ENCODE measurements at places on chromosomes 16 and 17.

DNA sequence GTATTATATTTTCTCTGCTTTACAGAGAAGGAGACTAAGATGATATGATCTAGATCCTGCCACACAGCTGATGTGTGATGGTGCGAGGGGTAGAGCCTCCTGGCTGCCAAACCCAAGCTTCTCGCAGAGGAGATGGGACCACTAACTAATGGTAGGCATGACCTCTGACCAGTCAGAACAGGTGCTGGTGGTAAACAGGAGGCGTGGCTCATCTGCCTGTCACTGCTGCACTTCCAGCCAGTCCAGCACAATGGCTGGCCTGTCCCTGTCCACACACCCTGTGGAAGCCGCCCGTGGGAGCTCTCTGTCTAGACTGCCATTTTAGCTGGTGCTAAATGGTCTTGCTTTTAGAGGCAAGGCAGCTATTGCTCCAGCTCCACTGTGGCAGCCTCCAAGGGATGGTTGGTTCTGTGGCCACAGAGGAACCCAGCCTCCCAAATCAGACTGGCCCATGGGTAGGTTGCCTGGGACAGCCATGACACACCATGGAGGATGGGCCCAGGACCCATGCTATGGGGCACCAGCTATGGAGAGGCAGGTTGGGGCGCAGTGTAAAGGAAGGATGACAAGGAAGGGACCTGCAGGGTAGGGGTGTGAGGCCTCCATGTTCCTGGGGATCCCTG, 86.7 kb downstream of the KSR1 start:
- DNase-seq = no peak

GRCh38 chr16:69100071-69100691, 5.3 kb upstream of the HAS3 start:
- no peak for DNase-seq

DNA sequence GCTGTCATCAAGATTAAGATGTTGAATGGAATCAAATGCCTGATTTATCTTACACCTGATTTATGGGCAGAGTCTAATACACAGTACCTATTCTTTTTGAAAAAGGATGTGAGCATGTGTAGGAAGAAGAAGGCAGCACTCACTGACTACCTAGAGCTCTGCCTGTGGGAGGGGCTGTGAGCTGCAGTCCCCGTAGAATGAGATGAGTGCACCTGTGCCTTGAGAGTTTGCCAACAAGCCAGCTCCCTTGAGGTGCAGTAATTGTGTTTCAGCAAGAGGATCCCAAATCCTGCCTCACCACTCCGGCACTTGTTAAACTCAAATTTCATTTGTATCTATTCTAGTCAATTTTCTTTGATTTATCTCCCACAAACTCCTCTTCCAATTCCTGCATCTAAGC, 46.0 kb downstream of the CDH11 start:
- DNase-seq = no peak

DNA sequence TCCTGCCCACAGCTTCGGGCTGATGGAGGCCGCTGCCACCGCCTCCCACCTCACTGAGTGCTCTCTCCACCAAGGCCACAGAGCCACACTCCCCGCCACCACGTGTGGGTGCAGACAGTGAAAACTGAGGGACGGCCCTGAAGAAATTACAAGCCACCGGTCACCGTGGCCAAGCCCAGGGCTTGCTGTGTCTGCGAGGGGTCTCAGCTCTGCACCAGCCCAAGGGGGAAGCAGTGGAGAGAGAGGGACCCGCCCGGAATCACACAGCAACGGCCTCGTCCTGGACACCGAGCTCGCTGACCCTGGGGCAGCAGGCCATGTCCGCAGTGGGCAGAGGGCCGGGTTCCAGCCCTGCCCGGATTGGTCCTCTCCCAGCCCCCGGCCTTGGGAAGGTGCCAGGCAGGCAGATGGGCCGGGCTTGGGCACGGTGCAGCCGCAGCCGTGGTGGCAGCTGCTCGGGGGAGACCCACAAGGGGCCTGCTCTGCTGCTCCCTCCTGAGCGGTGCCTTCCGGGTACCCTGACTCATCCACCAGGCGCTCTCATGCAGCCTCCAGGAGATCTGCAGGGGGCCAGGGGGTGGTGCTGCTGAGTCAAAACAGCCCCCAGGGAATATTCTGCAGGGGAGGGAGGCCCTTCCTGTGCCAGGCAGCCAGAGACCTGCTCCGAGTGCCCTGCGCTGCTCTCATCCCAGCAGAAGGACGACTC, 52.0 kb downstream of the CBFA2T3 start:
- no peak for DNase-seq

DNA sequence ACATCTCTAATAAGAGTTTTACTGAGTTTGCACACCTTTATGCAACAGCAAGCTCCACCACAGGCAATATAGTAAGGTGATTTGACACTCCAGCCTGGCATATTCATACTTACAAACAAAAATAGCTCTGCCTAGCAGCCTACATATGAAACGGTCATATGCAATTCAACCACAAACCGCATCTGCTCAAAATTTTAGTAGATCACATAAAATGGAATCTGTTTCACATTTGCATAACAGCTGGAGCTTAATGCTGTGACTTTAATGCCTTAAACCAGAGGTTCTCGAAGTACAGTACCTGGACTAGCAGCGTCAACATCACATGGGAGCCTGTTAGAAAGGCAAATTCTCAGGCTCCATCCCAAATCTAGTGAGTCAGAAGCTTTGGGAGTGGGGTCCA, 578.4 kb downstream of the CDH11 start:
- no peak for DNase-seq

GRCh38 chr16:2196162-2196980, at the start of gene CASKIN1:
Gene CASKIN1 (minus strand): TSS chr16:2196605. CDS start chr16:2196432, 173 bp downstream.
- DNase-seq = no peak

- no peak for DNase-seq
These were observed 2.2 kb downstream of the SH2B1 start for GRCh38 chr16:28865722-28866453.

- DNase-seq = no peak
These were observed 15.7 kb upstream of the CBX8 start for GRCh38 chr17:79812353-79813258.

DNA sequence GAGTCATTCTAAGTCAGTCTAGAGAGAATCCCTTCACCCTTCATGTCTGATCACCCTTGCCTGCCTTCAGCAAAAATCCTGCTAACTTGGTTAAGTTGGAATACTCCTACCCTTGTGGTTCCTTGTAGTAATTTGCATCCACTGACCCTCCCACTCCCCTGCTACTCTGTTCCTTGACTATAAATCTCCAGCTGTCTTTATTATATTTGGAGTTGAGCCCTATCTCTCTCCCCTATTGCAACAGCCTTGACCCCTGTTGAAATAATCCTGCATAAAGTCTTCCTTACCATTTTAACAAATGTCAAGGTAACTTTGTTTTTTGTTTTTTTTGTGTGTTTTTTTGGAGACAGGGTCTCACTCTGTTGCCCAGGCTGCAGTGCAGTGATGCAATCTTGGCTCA, 590.1 kb downstream of the WWOX start:
- DNase-seq = no peak

DNA sequence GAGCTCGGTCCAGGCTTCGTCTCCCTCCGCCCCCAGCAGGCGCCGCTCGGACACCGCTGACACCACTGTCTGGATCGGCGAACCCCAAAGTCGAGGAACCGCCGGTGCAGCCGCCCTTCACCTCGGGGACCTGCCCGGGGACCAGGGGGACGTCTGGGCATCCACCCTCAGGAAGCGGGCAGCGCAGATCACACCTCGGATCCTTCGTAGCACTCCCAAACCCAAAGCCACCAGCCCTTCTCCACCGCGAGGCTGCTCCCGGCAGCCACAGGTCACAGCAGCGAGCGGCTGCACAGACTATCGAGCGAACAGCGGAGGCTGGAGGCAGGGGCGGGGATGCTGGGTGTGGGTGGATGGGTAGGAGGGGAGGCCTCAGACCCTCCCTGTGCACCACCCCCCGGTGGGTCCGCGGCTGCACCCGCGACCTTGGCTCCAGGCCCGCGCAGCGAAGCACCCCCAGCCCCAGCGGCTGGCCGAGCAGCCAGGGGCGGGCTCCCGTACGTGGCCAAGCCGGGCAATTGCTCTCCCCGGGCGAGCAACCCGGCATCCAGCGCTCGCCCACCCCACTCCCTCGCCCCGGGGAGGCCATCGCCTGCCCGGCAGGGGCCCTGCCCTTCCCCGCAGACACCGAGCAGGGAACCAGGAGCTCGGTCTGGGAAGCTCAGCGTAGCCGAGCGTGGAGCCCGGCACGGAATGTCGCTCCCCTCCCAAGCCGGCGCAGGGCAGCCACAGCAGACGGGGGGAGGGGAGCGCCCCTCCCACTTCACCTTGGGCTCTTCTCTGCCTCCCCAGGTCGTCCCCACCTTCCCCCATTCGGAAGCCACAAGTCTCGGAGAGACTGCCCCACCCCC, 1.0 kb downstream of the SDK2 start:
- DNase-seq = no peak

DNA sequence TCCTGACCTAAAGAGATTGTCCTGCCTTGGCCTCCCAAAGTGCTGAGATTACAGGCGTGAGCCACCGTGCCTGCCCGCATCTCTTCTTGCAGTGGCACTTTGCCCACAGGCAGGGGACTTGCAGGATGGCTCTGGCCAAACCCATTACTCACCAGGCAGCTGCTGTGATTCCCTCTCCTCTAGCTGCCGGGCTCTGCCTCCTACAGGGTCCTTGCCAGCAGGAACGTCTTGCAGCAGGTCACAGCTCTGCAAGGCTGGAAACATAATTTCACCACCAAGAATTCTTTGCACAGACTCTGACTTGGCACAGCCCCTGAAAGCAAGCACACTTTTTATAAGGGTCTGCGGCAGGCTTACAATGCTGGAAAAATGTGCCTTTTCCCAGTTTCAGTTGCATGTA, 20.3 kb downstream of the COX4I1 start:
- no peak for DNase-seq
